ENCODE measurements at places on chromosomes 5 and 9.

DNA sequence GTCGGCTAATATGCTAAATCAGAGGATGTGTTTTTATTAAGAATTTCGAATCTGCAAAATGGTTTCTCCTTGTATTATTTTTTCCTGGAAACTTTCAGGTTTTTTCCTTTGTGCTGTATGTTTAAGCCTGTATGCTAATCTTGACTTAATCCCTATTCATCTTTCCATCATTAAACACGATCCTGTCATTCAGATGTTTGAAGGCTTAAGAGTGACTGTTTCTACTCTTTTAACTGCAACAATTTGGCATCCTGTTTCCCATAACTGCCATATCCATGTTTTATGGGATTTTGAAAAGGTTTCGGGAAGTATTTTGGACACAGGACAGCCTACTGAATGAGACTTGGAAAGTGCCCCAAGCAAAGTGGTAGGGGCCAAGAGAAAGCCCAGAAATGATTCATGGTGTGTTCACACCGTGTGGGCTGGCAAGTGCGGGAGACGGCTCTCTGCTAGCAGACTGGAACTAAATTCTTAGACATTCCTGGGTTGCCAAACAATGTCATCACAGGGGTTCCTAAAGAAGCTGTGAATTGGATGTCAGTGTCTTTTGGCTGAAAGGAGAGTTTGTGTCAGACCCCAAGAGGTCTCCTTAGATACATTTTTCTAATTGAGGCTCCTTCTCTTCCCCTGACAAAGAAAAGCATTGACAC lies 125.4 kb upstream of the ADAMTS16 start:
- DNase-seq: no peak

DNA sequence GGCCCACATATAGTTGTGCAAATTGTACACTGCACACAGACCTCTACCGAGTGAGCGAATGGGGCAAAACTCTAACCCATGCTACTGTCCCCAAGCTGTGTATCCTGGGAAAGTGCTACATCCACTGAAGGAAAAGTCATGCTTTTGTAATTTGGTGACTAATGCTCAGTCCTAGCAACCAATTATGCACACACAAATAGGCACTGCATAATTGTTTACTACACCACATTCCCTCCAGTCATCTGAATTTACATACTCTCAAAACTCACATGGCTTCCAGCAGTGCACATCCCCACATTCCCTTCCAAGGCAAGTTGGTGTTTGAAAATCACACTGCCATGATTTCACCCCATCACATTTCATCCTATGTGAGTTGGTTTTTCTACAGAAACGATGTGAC lies 125.9 kb upstream of the OSMR start:
- no peak for DNase-seq

GRCh38 chr9:133347515-133347984 lies 381 bp downstream of the MED22 start:
- no peak for DNase-seq

GRCh38 chr9:33264003-33264472 lies 470 bp downstream of the BAG1 start:
- DNase-seq: no peak

GRCh38 chr5:79508354-79508753 lies 5.6 kb downstream of the HOMER1 start:
- no peak for DNase-seq

DNA sequence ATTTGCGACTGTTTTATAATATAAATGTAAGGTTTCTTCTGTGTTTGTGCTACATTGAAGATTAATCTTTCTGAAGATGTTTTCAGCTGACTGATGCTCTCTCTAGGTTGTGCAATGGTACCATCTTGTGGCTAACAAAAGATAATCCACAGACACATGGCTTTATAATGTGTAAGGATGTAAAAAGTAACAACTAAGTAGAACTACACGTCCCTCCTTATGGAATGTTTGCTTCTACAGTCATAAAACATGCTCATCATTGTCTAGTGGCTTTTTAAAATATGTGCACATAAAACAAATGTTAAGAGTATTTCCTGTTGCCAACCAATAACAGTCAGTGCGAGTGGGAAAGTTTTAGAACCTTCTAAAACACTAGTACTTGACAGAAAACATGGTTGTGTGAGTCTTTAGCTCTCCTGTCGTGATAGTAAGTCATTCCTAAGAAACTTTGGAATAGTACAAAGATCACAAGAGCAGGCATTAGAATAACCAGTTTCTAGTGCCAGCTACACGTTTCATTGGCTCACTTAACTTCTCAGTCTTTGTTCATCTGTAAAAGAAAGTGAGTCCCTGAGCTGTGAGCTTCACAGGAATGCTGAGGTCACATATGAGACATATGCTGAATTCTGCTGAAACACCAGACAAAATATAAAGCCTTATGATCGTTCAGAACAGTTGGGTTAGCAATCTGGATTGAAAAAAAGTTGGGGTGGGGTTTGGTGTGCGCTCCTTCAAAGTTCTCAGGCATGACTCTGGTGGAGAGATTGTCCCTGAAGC lies 75.7 kb upstream of the GLIS3 start:
- no peak for DNase-seq

DNA sequence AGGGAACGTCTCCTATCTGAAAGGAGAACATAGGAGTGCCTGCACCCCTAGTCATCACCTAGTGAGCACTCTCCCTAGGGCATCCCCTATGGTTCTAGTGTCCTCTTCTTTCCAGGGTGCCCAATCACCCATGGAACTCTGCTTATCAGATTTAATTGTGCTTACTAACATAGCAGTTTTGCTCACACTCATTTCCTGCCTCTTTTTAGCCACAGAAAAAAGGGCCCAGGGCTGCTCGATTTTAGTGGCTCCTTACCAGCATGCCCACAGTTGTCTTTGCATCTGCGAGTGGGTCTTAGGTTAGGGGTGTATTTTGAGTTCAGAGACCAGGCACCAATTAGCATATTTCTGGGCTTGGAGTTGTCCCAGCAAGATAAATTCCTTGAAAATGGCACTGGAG lies 1110.2 kb downstream of the TAF11L14 start:
- no peak for DNase-seq

- DNase-seq: no peak
Observed at GRCh38 chr9:136054146-136054545, 40.9 kb downstream of the NACC2 start.

DNA sequence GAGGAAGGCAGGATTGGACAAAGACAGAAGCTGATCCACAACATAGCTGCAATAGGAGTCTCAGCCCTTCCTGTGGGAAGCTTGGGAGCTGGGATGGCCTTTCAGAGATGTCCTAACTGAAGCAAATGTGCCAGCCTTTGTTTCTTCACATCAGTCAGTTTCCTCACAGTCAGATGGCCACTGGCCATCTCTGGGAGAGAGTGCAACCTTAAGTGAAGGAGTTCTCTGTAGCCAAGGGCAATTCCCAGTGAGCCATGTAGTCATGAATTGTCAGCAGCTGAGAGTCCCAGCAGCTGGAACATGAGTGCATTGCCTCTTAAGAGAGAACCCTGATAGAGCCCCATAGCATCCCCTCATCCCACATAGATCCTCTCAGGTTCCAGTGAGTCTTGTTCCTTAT lies 89.1 kb upstream of the LIFR start:
- no peak for DNase-seq

- DNase-seq: no peak
Observed at GRCh38 chr5:170186156-170186555, 46.6 kb upstream of the C5orf58 start.

- no peak for DNase-seq
Observed at GRCh38 chr5:171577042-171577758, 157.8 kb downstream of the FGF18 start.

DNA sequence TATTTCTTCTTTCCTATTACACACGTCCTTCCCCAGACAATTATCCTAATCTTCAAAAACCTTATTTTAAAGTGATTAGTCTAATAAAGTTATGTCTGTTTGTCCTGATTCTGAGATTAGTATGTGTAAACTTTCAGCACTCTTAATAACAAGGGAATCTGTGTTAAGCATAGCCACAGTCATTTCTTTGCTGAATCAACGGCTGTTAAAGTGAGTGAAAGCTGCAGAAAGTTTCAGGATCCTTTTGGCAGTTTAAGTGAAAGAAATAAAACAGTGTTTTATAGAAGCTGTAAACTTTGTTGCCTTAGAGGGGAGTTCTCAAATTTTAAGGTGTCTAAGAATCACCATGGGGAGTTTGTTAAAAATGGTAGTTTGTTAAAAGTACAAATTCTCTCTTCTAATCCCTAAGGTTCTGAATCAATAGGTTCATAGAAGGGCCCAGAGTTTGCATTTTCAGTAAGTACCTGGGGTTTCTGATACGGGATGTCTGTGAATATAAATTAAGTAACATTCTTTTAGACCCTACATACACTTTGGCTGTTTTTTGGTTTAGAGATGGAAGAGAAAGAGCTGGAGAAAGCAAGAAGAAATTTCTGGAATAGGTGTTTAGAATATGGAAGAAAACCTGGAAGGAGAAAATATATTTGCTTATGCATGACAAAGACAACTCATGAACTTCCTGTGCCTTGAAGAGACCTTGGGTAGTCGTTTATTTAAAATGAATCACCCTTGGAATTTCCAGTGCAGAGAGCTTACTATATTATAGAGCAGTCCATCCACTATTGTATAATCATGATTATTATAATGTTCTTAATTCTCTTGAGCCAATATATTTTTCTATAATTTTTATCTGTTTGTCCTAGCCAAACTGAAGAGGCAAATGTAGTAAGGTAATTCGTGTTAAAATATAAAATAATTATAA lies 45.7 kb downstream of the SCAMP1 start:
- DNase-seq: no peak

DNA sequence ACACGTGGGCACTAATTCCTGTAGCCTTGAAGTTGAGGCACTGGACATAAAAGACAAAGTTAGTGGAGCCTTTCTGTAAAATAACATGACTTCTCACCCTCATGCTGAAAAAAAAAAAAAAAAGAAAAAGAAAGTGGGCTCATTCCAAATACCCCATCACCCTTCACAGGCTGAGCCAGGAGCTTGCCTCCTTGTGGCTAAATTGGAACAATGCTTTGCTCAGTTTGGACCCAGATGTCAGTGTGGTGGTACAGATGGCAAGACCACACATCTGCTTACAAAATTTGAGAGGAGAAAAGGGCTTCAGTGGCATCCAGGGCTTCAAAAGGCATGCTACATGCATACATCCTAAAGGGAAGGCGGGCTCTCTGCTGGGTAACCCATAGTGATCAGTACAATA lies 342.8 kb downstream of the EBF1 start:
- DNase-seq: no peak

- no peak for DNase-seq
Observed at GRCh38 chr9:91690540-91691249, 259.3 kb downstream of the ROR2 start.

DNA sequence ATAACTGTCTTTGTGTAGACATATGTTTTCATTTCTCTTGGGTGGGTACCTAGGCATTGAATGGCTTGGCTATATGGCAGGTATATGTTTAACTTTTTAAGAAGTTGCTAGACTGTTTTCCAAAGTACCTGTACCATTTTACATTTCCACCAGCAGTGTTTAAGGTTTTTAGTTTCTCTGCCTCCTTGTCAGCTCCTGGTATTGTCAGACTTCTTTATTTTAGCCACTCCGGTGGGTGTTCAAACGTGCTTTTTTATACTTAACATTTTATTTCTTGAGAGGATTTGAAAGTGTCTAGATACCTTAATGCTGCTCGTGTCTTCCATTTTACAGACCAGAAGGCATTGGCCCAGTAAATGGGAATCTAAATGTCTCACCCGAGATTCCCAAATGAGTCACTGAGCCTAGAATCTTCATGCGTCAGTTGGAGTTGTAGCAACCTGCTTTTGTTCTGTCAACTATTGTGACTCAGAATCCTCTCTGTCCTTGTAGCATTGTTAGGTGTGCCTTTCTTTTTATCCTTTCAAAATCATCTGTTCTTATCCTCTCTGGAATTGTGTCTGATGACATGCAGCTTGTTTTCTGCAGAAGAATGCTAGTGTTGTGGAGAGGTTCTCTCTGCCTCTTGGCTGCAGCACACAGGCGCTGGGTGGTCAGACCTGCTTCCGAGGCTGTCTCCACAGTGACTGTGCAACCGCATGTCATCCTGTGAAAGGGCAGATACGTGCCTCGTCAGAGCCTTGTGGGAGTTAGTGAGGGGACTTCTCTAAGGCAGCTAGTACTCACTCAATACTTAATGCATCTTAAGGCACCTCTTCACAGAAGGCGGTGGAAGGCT lies 291.8 kb downstream of the AOPEP start:
- DNase-seq: no peak

- DNase-seq: no peak
Observed at GRCh38 chr5:159899067-159900049, 16.9 kb upstream of the ADRA1B start.

- no peak for DNase-seq
Observed at GRCh38 chr9:124783830-124784229, 6.9 kb downstream of the OLFML2A start.

DNA sequence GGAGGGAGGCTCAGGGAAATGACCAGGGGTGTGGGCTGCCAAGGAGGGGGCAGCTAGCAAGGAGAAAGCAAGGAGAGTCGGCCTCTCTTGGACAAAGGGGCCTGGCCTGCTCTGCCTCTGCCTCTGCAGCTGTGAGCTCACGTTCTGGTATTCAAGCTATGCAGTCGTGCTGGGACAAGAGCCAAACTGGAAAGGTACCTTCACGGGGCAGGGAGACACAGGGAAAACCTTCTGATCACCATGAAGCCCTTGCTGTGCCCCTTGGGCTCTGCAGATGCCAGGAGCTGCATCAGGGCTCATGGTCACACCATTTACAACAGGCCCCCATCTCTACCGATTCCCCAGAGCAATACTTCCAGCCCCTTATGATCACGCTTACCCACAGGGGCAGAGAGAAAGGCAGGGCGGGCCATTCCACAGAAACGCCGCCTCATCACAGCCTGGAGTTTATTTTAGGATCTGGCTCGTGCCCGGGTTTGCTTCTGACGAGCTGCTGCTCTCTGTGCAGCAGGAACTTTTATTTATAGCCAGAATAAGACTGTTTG lies 63.2 kb downstream of the PRRT1B start:
- no peak for DNase-seq

- DNase-seq: no peak
Observed at GRCh38 chr9:133514460-133515239, 10.1 kb downstream of the MYMK start.

DNA sequence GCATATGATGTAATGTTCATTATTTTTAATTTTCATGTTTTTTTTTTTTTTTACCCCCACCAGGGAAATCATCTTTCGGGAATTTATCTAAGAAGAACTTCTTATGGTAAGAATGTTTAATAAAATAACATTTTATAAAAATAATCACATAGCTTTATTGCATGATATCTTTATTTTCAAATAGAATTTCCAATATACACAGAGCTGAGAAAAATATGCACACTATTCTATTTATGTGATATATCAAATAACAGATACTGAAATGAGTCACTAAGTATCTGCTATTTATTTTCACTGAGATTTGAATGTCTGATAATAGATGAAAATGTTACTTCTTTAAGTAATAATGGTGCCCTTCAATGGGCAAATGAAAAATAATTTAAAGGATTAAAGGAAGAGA lies 1217.3 kb downstream of the MAT2B start:
- no peak for DNase-seq

DNA sequence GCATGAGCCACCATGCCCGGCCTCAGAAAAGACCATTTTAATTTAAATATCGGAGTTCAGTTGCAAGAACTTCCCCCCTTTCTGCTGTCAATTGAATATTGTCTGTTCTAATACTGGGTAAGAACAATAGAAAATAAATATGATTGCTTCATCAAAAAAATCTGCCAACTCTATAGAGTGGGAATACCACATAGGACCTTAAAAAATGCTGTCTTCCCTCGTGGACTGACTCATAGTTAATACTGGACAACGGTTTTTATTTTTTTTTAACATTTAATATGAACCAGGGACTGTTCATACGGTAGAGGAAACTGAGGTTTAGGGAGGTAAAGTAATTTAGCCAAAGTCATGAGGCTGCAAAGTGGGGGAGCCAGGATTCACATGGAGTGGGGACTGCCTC lies 9.7 kb downstream of the ZNF462 start:
- no peak for DNase-seq

All from stimulated activated CD4-positive, alpha-beta T cell treated with anti-CD3 and anti-CD28 coated beads, Interleukin-1b, Interleukin-23, amount 100 ng/mL, for 1 hour (primary cell).